ENCODE measurements at places on chromosomes 2 and 18. TPM values are rescaled to one million over a fixed set of nuclear protein-coding genes. Genes with fewer than 3 reads are reported as not detected.

- no peak overlapping the region for H3K27ac ChIP-seq
- no peak overlapping the region for H3K4me3 ChIP-seq
- H3K4me1 ChIP-seq, result no peaks in the 10 kb centered on the region
- peaks cover 2% of the 10 kb centered on the region for H3K27me3 ChIP-seq
- no peak for DNase-seq
Measured at GRCh38 chr2:113826346-113827285, 63.3 kb upstream of the ACTR3 start.

GRCh38 chr2:43379494-43379893 lies 153.1 kb upstream of the ZFP36L2 start:
- peaks cover 2% of the 10 kb centered on the region for H3K27me3 ChIP-seq
- no peak overlapping the region for H3K4me3 ChIP-seq
- no peaks in the 10 kb centered on the region for H3K36me3 ChIP-seq
- no peaks in the 10 kb centered on the region for H3K4me1 ChIP-seq

GRCh38 chr2:180240774-180241173 lies 233.7 kb upstream of the CWC22 start:
- no peaks in the 10 kb centered on the region for H3K27me3 ChIP-seq
- DNase-seq, result no peak
- H3K4me1 ChIP-seq, result no peaks in the 10 kb centered on the region

DNA sequence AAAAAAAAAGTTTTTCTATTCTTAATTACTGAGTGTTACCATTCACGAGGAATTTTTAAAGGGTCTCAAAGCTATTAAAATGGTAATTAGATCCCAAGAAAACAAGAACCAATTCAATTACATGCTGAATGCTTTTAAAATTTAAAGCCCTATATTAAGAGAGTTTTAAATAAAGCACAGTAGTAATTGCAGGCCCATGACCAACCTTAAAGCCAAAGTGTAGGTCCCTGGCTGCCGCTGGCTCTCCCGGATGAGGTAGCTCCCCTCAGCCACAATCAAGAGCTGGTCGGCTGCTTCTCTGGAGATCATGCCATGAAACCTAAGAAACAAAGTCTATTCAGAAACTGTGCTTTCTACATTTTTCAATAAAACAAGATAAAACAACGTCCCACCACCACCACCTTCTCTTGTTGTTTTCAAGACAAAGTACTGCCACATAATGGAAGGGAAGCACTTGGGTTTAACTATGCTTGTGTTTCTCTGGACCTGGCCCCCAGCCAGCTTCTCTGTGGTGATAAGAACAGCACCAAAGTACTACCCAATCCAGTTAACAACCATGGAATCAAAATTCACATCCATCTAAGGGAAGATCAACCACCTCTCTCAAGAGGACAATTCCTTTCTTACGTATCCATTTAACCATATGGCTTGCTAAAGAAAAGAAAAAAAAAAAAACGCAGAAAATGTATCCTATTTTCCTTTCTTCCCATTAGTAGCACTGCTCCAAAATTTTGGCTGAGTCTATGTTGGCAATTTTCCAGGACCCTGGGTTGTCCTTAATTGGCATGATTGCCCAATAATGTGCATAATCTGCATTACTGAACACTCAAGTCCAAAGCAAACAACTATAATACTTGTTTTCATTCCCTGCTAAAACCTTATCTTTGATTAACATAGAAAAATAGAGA lies 90.1 kb downstream of the CHN1 start:
- no peak overlapping the region for H3K4me3 ChIP-seq
- no peak overlapping the region for H3K27ac ChIP-seq
- H3K36me3 ChIP-seq, result no peaks in the 10 kb centered on the region
- no peaks in the 10 kb centered on the region for H3K4me1 ChIP-seq

DNA sequence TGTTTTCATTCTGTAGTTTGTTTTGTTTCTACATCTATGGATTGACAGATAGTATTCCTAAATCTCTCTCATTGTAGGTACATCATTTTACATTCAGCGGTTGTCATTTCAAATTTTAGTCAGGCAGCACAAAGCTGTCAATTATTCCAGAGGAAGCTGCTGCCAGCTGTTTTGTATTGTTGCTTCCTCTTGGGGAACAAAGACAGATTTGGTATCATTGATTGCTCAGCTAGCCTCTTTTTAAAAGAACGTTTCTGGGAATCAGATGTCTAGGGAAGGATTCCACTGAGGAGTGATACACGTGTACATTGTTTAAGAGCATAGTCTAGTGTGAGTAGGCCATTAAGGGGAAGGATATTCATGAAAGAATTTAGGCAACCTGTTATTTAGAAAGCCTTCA lies 145.8 kb downstream of the AGPS start:
- no peaks in the 10 kb centered on the region for H3K36me3 ChIP-seq
- H3K27me3 ChIP-seq, result no peaks in the 10 kb centered on the region
- DNase-seq, result no peak
- H3K4me1 ChIP-seq, result peaks cover 55% of the 10 kb centered on the region

DNA sequence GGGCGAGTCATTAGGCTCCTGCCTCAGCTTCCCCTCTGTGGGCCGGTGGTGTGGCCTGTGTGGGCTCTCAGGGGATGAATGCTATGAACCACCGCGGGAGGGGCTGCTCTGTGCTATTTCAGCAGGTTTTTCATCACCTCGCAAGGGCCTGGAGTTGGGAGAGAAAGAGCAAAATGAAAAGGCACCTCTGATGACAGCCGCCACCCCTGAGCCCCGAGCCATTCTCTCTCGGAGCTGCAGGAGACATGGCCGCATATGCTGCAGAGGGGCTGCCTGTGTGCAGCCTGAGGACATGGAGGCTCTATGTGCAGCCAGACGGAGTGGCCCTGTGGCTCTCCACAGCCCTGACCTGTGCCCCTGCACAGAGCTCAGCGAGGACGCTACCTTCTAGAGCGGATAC lies 96.2 kb upstream of the CTDP1 start:
- peaks cover 12% of the 10 kb centered on the region for H3K27me3 ChIP-seq
- no peak overlapping the region for H3K4me3 ChIP-seq
- H3K4me1 ChIP-seq, result peaks cover 6% of the 10 kb centered on the region
- no peak overlapping the region for H3K27ac ChIP-seq
- DNase-seq, result no peak

- peaks cover 19% of the 10 kb centered on the region for H3K4me1 ChIP-seq
- no peak overlapping the region for H3K4me3 ChIP-seq
- DNase-seq, result no peak
- no peaks in the 10 kb centered on the region for H3K36me3 ChIP-seq
- H3K27ac ChIP-seq, result peak overlapping the region; percentile 54
Measured at GRCh38 chr2:178909507-178909906, 102.3 kb upstream of the TTN start.

DNA sequence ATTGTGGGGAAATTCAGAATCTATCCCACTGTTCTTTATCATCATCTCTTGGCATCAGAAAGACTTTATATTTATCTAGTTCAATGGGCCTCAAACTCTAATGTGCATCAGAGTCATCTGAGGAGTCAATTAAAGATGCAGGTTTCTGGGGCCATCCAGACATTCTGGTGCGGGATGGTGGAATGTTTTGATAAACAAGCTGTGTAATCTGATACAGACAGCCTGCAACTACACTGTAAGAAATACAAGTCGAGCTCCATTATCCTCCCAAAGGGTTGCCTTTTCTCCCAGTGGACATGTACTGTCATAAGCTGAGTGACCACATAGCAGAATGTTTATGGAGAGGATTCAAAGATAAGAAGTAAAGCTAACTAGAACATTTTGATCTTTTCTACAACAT lies 515.3 kb upstream of the DCC start:
- no peak for DNase-seq
- H3K27ac ChIP-seq, result no peak overlapping the region
- no peak overlapping the region for H3K4me3 ChIP-seq
- no peaks in the 10 kb centered on the region for H3K27me3 ChIP-seq
- H3K4me1 ChIP-seq, result no peaks in the 10 kb centered on the region

DNA sequence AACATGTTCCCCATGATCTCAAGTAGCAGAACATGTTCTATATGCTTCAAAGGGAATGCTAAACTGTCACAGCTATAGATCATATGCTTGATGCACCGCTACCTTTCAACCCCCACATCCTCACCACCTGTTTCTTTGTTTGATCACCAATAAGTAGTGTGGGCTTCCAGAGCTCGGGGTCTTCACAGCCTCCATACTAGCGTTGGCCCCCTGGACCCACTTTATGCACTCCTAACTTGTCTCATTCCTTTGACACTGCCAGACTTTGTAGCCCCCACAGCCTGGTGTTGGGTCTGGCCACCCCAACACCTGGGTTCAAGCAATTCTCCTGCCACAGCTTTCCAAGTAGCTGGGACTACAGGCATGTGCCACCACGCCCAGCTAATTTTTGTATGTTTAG lies 11.6 kb upstream of the RBM44 start:
- H3K27me3 ChIP-seq, result peaks cover 6% of the 10 kb centered on the region
- peaks cover 12% of the 10 kb centered on the region for H3K4me1 ChIP-seq
- no peak for DNase-seq
- peaks cover 23% of the 10 kb centered on the region for H3K36me3 ChIP-seq
- no peak overlapping the region for H3K27ac ChIP-seq

SP140 gene
- total RNA-seq, result not detected

DNA sequence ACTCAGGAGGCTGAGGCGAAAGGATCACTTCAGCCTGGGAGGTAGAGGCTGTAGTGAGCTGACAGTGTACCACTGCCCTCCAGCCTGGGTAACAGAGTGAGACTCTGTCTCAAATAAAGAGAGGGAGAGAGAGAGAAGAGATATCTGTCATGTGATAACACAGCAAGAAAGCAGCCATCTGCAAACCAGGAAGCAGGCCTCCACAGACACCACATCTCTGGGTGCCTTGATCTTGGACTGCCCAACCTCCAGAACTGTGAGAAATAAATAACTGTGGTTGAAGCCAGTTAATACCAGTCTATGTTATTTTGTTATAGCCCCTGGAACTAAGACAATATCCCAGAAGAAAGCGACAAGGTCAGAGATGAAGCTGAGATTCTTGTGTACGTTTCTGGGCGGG lies 2.6 kb upstream of the CCDC68 start:
- no peaks in the 10 kb centered on the region for H3K36me3 ChIP-seq
- H3K27me3 ChIP-seq, result no peaks in the 10 kb centered on the region
- no peaks in the 10 kb centered on the region for H3K4me1 ChIP-seq

SATB2 gene
- total RNA-seq, result 20.8 TPM

GRCh38 chr2:11753452-11753885 lies 7.0 kb downstream of the LPIN1 start:
- no peak overlapping the region for H3K27ac ChIP-seq
- peaks cover 46% of the 10 kb centered on the region for H3K4me1 ChIP-seq
- H3K4me3 ChIP-seq, result no peak overlapping the region
- H3K36me3 ChIP-seq, result peaks cover 3% of the 10 kb centered on the region
- H3K27me3 ChIP-seq, result peaks cover 2% of the 10 kb centered on the region

DNA sequence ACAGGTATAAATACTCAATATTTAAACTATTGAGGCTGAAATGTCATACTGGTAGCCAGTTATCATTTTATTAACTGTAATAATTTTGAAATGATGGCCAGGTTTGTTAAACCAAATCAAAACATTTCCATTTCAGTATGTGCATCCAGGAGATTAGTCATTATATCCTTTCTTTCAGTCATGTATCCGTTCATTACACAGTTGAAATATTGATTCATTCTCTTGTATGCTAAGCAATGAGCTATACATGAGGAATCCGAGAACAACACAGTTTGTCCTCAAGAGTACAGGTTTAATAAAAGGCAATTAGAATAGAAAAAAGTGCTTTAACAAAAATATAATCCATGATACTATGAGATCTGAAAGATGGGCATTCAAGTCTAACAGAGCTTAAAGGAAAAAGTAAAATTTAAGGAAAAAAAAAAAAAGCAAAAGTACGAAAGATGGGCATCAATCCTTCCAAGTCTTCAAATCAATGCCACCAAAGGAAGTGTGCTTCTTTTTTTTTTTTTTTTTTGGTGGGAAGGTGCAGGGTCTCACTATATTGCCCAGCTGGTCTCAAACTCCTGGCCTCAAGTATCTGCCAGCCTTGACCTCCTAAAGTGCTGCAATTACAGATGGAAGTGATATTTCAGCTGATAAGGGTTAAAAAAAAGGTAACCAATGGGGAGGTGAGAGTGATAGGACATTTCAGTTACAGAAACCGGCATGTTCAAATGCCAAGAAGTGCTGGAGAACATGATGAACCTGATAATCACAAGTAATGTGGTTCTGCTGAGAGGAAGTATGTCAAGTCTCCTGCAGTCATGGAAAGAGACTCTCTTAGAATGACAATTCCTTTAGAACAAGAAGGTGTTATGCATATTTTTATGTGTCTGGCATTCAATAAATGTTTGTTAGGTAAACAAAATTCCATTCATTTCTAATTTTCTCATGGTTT lies 35.8 kb downstream of the PUM2 start:
- no peak for DNase-seq
- peaks cover 8% of the 10 kb centered on the region for H3K4me1 ChIP-seq
- H3K36me3 ChIP-seq, result no peaks in the 10 kb centered on the region
- H3K27me3 ChIP-seq, result no peaks in the 10 kb centered on the region
- no peak overlapping the region for H3K27ac ChIP-seq
- H3K4me3 ChIP-seq, result no peak overlapping the region
